ENCODE measurements at places on chromosomes 6 and 20.

GRCh38 chr20:9068841-9069663, at the start of gene PLCB4:
Gene PLCB4 (plus strand): TSS chr20:9069087. CDS start chr20:9307815, 238,728 bp downstream.
- no peak for DNase-seq

DNA sequence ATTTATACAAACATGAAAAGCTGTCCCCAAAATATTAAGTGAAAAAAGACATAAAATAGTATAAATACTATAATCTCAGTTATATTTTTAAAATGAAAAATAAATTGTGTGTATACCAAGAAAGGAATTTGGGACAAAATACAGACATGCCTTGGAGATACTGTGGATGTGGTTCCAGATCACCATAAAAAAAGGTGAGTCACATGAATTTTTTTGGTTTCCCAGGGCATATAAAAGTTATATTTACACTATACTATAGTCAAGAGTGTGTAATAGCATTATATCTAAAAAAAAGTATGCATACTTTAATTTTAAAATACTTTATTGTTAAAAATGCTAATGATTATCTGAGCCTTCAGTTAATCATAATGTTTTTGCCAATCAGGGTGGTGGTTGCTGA, 17.4 kb upstream of the SDHAF4 start:
- no peak for DNase-seq

- DNase-seq: no peak
Measured at GRCh38 chr6:150081702-150082101, 12.8 kb upstream of the ULBP3 start.

- DNase-seq: no peak
Measured at GRCh38 chr6:167046861-167047495, 47.8 kb downstream of the CEP43 start.

DNA sequence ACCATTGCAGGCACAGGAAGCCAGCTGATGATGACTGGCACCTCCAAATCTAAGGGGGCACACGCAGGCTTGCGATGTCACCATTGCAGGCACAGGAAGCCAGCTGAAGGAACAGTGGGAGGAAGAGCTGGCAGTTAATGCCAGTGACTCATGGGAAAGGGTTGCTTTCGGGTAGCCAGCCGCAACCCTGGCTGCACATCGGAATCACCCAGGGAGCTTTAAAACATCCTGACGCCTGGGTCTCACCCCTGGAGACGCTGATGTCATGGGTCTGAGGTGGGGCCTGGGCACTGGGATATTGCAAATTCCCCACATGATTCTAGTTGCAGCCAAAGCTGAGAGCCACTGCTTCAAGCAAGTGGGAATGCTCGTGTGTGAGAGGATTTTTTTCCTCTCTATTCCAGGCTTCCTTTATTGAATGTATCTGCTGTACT, 16.1 kb upstream of the CCN6 start:
- DNase-seq: no peak

- no peak for DNase-seq
Measured at GRCh38 chr6:123997223-123997622, 193.6 kb downstream of the NKAIN2 start.

DNA sequence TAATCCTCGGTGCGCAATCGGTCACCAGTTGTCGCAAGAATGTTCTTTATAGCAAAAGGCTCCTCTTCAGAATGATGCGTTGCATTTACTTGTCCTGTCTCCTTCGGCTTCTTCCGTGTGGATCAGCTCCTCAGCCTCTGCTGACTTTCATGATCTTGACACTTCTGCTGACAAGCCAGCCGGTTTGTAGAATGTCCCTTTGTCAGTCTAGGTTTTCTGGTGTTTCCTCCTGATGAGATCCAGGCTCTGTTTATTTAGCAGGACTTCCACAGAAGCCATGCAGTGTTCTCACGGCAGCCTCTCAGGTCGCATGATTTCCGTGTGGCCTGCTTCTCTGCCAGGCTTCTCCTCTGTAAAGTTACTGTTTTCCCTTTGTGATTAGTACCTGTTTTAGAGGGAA, 66.9 kb downstream of the STX11 start:
- no peak for DNase-seq

- no peak for DNase-seq
Measured at GRCh38 chr6:125489579-125490285, 188.0 kb upstream of the HDDC2 start.

- no peak for DNase-seq
Measured at GRCh38 chr6:10441655-10442009, 26.8 kb upstream of the TFAP2A start.

DNA sequence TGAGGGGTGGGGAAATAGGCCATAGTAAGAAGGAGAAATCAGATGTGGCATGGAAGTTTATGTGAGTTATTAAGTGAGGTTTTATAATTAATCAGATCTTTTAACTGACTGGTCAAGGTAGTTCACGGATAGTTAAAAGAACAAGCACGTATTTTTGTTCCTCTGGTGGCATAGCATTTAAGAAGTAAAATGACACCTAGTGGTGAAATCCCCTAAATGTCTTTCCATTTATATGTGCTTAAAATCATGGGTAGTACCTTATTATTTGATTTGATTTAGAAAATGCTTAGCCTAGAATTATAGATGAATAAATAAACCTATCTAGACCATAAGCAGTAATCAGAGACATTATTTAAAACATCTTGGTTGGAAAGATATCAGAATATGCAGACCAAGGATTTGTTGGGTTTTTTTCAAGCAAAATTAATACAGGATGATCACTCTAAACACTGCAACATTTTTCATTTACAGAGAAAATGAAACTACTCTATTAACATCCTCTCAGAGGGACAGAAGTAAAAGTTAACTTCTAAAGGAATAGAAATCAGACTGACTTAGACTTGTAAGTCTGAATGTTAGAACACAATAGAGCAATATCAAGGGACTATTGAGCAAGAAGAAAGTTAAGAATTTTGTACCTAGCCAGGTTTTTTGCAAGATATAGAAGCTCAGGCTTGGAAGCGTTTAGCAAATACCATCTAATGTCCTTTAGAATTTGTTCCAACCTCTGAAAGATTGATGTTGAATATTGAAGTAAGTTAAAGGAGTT, 81.1 kb downstream of the STXBP5 start:
- no peak for DNase-seq

DNA sequence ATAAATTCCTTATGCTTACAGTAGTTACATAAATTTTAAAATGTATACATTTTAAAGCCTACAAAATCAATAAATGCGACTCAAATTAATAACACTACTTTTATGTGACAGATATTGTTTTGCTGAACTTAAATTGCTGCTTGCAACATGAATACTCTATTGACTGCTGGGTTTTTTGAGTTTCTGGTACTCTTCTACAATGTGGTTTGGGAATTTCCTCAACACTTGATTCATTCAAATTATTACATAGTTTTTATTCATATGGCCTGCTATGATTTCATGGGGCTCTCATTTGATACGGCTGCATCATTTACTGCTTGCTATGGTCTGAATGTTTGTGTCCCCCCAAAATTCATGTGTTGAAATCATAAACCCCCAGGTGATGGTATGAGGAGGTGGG, 2.3 kb upstream of the TXLNB start:
- DNase-seq: no peak

GRCh38 chr20:58003525-58003924, 224.9 kb downstream of the ANKRD60 start:
- DNase-seq: no peak

DNA sequence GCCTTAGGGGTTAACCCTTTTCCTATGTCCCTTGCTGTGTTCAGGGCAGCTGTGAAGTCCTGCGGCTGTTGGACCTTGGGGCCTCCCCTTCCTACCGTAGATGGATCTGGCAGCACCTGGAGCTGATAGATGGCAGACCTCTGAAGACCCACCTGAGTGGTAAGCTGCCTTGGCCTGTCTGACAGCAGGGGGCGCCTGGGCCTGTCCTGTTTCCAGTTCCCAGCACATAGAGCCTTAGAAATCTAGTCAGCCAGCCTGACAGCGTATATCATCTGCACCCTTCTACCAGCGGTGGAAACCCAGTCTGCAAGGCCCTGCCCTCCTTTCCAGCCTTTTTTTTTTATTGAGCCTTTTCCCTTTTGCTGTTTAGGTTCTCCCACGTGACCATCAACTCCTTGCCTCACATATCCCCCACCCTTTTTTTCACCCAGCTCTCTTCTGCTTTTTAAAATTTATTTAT, 26.6 kb downstream of the CNBD2 start:
- DNase-seq: peak; percentile 83

DNA sequence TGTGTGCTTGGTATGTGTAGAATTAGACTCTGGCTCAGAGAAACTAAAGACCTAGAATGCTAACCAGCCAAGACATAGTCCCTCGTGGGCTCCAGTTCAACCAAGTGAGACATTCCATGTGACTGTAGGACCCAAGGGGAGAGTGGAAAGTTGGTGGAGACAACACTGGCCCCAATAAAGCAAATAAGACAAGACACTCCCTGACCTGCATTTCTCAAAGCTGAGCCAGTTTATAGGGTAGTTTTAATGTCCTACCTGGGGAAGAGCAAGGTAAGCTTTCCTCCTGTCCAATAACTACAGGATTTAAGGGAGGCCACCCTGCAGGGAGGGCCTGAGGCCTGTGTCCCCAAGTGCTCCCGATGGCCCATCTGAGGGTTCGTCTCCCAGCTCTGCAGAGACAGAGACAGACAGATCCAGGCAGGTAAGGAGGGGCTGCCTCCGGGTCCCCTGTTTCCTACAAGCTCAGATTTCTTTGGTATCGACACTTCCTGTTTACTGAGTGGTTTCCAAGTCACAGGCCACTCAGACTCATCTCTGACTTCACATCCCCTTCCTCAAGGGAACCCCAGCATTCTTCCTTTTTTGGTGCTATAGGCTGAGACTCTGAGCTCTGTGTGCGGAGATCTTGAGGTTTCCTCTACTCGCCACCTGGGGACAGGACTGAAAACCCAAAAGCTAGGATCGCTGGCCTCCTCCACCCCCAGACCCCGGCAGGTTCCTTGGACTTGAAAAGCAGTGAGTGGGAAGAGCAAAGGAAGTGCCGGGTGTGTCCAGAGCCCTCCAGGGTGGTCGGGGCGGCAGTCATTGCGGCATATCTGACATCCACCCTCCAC, 92.4 kb downstream of the PRND start:
- peak; percentile 12 for DNase-seq

DNA sequence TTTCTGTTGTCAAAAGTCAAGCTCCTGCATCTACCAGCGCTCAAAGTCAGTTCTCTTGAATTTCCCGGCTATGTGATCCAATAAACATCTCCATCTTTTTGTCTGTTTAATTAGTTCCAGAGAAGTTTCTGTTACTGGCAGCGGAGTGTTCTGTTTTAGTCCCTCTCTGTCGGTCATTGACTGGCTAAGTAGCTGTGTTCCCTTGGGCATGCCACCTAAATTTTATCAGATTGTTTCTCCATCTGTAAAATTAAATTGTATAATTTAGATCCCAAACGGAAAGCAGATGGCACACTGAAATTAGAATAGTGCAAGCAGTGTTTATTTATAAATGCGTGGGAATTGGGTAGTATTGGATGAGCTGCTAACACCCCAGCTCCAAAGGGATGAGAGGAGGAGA, 29.7 kb upstream of the PRL start:
- DNase-seq: no peak

DNA sequence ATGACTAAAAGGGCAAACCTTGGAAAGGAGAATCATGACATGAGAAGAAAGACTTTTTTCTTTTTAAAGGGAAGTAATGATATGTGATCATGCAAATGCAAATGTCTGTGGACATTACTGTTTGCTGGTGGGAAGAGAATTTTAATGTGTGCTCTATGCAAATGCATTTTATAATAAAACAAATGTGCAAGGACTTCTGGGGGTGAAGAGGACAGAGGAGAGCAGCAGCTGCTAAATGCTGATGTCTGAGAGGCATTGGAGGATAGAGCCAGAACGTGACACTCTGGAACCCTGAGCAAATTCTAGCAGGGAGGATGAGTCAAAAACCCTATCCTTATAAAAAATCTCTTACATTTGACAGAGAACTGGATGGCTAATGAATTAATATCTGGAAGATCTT, 69.1 kb upstream of the BEND3 start:
- DNase-seq: no peak

GRCh38 chr20:45701873-45702272, at the start of gene WFDC13:
Gene WFDC13 (plus strand): TSS chr20:45702038. CDS start chr20:45702124, 86 bp downstream.
- no peak for DNase-seq

DNA sequence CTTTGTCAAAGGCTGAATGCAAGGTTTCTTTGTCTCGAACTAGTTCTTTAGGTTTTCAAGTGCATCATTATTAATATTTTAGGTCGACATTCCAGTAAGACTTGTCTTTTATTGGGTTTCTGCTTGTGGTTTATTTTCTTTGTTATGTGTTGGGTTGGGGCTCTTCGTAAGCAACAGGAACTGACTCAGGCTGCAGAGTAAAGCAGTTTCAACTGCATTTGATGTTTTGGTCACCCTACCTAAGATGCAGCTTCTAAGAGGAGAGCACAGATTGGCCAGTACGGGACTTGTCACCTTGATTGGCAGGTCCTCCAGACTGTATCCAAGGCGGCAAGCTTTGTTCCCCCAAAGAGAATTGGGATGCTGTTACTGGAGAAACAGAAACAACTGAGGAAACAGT, 149.5 kb upstream of the SULF2 start:
- DNase-seq: no peak

DNA sequence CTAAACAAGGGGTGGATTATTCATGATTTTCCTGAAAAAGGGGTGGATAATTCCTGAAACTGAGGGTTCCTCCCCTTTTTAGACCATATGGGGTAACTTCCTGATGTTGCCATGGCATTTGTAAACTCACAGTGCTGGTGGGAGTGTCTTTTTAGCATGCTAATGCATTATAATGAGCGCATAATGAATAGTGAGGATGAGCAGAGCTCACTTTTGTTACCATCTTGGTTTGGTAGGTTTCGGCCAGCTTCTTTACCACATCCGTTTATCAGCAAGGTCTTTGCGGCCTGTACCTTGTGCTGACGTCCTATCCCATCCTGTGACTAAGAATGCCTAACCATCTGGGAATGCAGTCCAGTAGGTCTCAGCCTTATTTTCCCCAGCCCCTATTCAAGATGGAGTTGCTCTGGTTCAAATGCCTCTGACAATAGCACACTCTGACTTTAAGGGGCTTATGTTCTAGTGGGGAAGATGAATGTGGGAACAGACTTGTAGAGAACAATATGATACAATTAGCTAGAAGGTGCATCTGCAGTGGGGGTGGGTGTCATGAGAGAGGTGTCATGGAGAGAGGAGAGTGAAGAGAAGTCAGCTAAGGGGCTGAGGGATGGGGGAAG, 4.2 kb upstream of the GPR31 start:
- DNase-seq: no peak

DNA sequence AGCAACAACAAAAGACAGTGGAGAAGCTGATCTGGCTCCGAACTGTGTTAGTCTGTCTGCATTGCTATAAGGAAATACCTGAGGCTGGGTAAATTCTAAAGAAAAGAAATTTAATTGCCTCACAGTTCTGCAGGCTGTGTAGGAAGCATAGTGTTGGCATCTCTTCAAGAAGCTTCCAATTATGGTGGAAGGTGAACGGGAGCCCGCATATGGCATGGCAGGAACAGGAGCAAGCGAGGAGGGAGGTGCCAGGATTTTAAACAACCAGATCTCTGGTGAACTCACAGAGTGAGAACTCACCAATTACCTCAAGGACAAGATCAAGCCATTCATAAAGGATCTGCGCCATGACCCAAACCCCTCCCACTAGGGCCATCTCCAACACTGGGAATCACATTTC, 293.5 kb downstream of the SMOC2 start:
- DNase-seq: no peak

GRCh38 chr20:5133998-5134397, 7.2 kb downstream of the CDS2 start:
- DNase-seq: no peak
